T-helper 9 cell (primary cell): ENCODE measurements at places on chromosomes 11 and 22.

DNA sequence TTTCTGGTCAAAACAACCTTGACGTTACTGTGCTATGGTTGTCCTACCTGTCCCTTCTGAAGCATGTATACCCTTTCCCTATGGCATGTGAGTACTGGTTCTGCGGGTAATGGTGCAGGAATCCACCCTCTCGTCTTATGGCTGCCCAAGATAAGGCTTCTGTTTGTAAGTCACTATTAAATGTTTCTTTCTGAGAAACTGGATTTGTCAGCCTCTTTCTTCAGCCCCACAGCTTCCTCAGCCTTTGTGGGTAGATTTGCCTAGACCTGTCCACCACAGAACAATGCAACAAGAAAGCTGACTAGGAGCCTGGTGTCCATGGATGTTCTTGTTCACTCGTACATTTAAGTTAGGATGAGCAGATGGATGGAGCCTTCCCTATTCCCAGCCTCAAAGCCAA lies 14.4 kb downstream of the MMP7 start:
- no peak for DNase-seq

- no peak for DNase-seq
Measured at GRCh38 chr11:108698844-108699642, 34.2 kb downstream of the DDX10 start.

GRCh38 chr22:32765132-32765618 lies 36.3 kb upstream of the TIMP3 start:
- DNase-seq, result no peak

- no peak for DNase-seq
Measured at GRCh38 chr11:95549301-95549700, 240.3 kb downstream of the FAM76B start.

GRCh38 chr11:47361419-47361818 lies 8.9 kb upstream of the MYBPC3 start:
- no peak for DNase-seq

- no peak for DNase-seq
Measured at GRCh38 chr11:3109921-3110706, 52.9 kb upstream of the CARS1 start.

- DNase-seq, result no peak
Measured at GRCh38 chr22:23512348-23512705, 67.8 kb downstream of the IGLL1 start.

- no peak for DNase-seq
Measured at GRCh38 chr11:35593143-35593542, 25.1 kb upstream of the FJX1 start.

GRCh38 chr11:76703707-76704106 lies 33.2 kb upstream of the LRRC32 start:
- no peak for DNase-seq

DNA sequence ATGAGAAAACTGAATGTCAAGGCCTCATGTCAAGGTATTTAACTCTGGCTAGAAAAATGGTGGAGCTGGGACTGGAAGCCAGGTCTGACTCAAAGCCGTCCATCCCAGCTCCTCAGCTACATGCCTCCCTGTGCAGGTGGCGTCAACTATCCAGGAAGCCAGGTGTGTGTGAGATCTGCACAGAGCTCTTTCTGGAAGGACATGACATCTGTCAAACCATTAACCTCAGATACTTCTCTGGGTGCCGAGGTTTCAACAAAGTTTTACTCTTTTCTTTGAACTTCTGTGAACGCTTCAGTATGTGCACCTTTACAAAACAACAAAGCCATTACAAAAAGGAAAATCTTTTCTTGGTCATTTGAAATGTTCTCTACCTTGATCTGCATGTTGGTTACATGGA lies 7.0 kb upstream of the CASTOR1 start:
- DNase-seq, result no peak

DNA sequence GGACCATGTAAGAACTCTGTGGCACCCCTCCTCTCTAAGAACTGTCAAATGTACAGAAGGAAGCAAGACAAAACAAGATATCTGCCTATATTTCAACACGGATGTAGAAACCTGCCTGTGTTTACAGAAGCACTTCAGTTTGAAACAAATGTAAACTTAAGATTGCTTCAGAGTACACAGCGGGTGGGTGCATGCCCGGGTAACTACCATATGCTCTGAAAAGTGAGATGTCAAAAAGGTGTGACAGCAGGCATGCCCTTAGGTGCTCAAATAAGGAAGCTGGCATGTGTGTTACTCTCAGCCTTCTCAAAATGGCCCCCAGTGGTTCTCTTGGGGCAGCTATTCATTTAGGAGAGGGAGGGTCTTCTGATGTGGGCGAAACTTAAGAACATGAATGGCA lies 5.2 kb downstream of the ACP2 start:
- DNase-seq, result no peak

DNA sequence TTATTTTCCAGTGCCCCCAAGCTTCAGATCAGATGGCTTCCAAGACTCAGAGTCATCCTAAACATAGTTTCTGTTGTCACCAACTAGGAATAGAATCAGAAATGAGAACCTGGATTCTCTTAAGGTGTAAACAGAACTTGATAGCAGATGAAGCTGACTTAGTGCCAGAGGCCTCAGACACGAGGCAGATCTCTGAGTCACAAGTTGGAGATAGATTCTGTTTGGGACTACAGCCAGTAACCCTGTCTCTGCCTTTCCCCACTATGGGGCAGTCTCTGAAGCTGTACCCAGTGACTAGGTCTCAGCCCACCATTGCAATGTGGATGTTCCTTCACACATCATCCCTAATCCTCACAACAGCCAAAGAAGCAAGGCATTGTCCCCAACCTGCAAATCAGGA lies 25.4 kb downstream of the NEU3 start:
- no peak for DNase-seq

DNA sequence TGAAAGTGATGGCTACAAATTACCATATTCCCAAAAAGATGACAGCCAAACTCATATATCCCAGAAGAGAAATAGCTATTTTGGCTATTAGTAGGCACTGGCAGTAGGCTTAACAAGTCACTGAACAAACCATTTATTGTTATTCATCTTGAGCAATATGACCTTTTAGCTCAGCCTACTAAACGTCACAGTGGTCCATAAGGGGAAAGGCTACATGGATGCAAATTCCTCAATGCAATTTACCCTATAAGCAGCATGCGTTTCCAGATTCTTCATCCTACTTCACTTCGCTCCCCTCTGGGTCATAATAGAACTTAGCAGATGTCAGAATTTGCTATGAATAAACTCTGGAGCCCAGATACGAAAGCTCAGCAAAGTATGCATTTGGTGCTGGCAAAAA lies 114.0 kb downstream of the SIK3 start:
- no peak for DNase-seq

DNA sequence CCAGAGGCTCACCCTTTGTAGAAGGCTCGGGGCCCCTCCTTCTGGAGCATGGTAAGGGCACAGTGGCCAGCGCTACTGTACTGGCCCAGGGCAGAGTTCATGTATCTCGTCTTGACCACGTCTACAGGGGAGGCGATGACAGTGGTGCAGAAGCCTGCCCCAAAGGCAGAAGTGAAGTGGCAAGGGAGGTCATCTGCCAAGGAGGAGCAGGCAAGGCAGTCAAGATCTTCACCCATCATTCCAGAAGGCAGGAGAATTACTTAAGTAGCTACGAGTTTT lies 7.2 kb downstream of the UCP2 start:
- no peak for DNase-seq

DNA sequence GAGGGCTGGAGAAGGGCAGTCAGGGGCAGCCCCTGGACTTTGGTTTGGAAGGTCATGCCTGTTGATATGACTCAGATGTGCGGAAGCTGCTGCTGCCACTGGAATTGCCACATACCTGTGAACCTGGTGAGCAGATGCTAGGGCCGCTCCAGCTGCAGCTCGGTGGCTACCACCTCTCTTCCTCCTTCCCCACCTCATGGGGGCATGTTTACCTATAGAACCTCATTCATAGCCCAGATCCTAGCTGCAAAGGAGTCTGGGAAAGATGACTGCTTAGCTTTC lies 17.5 kb upstream of the TSPAN18 start:
- DNase-seq, result no peak

DNA sequence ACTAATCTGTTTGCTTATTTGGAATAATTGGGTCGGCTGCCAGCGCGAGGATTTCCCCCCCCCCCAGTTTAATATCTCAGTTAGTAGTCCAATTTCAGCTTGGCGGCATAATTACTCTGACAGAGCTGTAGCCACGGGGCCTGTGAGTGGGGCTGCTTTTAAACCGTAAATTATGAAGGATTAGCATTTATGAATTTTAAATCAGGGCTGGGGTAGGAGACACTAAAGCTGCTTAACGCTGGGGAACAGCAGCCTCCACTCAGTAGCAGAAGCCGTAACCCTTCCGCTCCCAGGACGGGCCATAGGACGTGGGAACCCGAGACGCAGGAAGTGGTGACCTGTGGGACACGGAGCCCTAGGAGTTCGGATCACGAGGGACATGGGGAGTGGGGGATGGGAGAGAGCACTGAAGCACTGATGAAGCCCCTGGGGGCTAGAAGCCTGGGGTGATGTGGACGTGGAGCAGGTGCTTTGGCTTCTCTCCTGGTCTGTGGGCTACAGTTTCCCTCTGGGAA lies 66.2 kb upstream of the LMO1 start:
- no peak for DNase-seq

DNA sequence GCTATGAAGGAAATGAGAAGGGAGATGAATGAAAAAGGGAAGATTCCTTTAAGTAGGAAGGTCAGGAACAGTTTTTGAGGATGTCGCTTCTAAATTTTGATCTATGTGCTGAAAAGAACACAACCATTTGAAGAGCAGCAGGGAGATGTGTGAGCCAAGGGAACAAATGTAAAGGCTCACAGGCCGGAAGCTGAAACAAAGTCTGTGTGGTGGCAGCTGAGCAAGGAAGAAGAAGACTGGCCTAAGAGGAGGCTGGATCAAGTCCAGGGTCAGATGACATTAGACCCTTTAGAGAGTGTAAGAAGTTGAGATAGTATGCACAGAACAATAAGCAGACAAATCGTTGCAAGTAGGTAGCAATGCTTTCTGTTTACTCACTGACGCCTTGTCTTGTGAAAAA lies 1631.4 kb upstream of the TENM4 start:
- no peak for DNase-seq

DNA sequence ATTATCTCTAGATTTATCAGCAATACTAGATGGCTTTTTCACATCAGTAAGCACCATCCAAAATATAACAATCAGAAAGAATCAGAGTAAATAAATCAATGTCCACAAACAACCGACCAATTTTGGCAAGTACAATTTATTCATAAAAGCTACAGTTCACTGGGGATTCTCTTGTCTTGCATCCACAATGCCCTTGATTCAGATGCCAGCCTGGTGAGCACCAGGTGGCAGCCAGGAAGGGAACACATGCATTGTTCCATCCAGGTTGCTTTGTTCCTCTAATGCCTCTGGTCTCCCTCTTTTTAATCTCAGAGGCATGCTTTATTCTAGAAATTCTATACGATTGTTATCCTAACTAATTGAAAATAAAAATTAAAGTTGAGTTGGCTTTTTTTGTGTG lies 242.1 kb upstream of the KIRREL3 start:
- DNase-seq, result no peak

DNA sequence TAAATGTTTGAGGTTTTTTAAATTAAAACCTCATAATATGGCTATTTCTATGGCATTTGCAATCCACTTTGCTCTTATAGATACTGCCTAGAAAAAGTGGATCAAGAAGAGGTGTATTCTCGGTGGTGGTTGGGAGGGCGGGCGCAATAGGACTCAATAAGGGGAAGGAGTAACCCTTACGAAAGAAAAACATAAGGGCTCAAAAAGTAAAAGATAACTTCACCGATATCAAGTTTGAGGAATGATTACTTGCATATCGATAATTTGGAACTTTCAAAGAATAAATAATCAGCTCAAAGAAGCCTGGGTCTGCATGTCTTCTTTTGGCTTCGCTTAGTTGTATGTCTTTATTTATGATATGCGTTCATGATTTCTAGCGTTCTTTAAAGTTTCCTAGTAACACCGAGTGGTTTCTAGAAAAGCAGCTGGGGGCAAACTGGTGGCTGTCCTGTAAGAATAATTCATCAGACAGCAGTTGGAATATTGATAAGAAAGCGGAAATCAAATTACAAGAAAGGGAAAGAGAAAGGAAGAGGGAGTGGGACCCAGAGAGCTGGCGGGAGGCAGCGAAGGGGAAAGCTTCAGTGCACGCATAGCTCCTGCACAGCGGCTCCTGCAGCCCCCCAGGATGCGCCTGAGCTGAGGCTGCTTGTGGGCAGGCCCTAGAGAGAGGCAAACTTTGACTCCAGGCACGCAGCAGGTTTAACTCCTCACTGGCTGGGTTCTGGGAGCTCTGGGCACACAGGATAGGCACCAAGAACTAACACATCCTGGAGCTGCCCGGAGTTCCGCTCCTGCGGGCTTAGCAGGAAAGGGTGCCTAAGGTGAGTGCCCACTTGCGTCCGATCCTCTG lies 9.1 kb upstream of the FLI1 start:
- DNase-seq, result no peak
